ENCODE measurements at places on chromosomes 16 and 17. TPM values are rescaled to one million over a fixed set of nuclear protein-coding genes. Genes with fewer than 3 reads are reported as not detected.

- peak overlapping the region; percentile 95 for H3K27ac ChIP-seq
- H3K4me3 ChIP-seq: peak overlapping the region; percentile 92
- peaks cover 32% of the 10 kb centered on the region for H3K36me3 ChIP-seq
Measured at GRCh38 chr17:40122999-40123810, 1.4 kb downstream of the MSL1 start.

DNA sequence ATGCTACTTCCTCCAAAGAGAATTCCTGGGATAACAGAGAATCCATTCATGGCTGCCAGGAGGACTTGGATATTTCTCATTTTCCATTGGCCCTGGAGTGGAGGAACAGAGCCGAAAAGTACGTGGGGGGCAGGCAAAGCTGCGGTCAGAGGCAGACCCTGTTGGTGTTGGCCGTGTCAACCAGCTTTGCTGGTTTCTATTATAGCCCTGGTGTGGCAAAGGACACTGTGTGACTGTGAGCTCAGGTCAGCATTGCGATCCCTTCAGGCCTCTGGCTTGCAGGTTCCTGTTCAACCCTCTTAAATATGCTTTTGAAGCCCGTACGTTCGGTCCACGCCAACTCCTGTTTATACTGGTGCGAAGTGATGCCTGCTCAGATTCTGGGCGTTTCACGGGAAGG is 596.2 kb downstream of the MAF start:
- DNase-seq: no peak
- H3K27ac ChIP-seq: no peak overlapping the region
- H3K27me3 ChIP-seq: no peaks in the 10 kb centered on the region
- H3K4me3 ChIP-seq: no peak overlapping the region

DNA sequence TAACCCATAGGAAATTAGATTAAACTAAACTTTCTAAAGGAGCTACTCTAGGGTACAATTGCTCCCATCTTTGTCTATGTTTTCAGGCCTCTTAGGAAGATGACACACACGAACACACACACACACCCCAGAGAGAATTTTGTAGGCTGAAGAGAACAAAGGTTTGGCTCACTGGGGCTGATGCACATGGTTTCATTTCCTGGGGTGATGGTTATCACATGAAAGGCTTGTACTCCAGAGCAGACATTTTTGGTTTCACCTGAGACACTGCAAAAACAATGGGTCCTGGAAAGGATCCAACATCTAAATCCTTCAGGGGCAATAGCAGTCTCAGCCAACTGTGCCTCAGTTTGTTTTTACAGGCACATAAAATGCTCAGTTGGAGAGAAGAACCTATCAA is 62.8 kb downstream of the GRB7 start:
- no peaks in the 10 kb centered on the region for H3K27me3 ChIP-seq
- H3K4me1 ChIP-seq: no peaks in the 10 kb centered on the region
- H3K36me3 ChIP-seq: no peaks in the 10 kb centered on the region
- H3K4me3 ChIP-seq: no peak overlapping the region

Gene MARCHF10
- total RNA-seq: 5.1 TPM

Gene MAPT
- total RNA-seq: 5.5 TPM

Gene RTN4RL1
- total RNA-seq: 5.8 TPM

DNA sequence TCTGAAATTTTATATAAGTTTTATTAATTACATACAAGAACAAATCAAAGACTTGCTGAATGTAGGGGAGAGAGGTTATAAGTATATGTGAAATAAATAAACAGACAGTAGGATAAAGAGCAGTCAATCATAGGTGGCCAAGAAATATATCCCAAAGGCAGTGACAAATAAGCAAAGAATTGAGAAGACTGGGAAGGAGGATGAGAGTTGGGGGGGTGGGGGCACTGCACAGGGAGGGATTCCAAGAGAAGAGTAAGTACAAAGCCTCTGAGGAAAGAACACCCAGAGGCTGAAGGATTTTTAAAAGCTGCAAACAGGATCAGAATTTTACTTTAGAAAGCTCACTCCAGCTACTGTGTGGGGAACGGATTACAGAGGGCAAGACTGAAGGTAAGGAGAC is 2.8 kb downstream of the PELP1 start:
- H3K27me3 ChIP-seq: no peaks in the 10 kb centered on the region
- H3K36me3 ChIP-seq: peaks cover 15% of the 10 kb centered on the region
- no peak overlapping the region for H3K4me3 ChIP-seq
- no peak for DNase-seq
- H3K4me1 ChIP-seq: peaks cover 15% of the 10 kb centered on the region

- no peaks in the 10 kb centered on the region for H3K36me3 ChIP-seq
- H3K27ac ChIP-seq: no peak overlapping the region
- H3K27me3 ChIP-seq: no peaks in the 10 kb centered on the region
- H3K4me3 ChIP-seq: no peak overlapping the region
- H3K4me1 ChIP-seq: no peaks in the 10 kb centered on the region
Measured at GRCh38 chr17:79870540-79870939, 31.3 kb upstream of the CBX4 start.

- no peak for DNase-seq
- H3K4me1 ChIP-seq: peaks cover 24% of the 10 kb centered on the region
- H3K27ac ChIP-seq: peak overlapping the region; percentile 56
- no peaks in the 10 kb centered on the region for H3K36me3 ChIP-seq
- peaks cover 62% of the 10 kb centered on the region for H3K27me3 ChIP-seq
Measured at GRCh38 chr17:48549281-48549630, 4.3 kb upstream of the HOXB2 start.

DNA sequence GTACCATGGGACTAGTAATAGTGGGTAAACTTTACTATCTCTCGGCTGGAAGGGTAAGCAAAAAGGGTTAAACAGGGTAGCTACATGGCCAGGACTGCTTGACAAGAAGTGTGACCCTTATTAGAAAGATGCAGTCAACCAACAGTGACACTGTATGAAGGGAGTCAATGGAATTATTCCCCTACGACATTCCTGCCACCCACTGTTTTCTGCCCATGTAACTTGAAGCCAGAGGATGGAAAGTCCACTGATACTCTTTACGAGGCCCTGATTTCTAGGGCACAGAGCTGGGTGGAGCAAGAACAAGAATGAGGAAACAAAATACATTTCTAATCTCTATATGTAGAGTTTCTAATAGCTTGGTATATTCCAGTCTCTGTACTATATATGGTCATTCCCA is 1102.5 kb downstream of the CDH11 start:
- no peaks in the 10 kb centered on the region for H3K36me3 ChIP-seq
- no peaks in the 10 kb centered on the region for H3K4me1 ChIP-seq
- H3K4me3 ChIP-seq: no peak overlapping the region

GRCh38 chr16:69924041-69924775 is 26.9 kb upstream of the CLEC18A start:
- H3K27ac ChIP-seq: no peak overlapping the region
- H3K27me3 ChIP-seq: no peaks in the 10 kb centered on the region
- no peaks in the 10 kb centered on the region for H3K4me1 ChIP-seq
- H3K4me3 ChIP-seq: no peak overlapping the region

DNA sequence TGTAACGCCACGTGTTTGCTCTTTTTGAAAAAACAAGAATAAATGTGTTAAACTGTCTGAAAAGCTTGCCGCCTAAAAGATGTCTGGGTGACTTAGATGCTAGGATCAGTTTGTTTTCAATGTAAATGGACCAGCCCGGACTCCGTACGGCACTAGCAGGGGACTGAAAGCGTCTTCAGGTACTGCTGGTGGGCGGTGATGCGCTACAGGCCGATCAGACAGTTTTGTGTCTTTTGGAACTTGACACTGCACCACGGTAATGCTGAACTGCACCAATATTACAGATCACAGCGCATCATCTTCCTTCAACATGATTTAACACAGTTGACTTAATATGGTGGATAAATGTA is 727 bp upstream of the MBTPS1 start:
- H3K4me1 ChIP-seq: peaks cover 31% of the 10 kb centered on the region
- peaks cover 2% of the 10 kb centered on the region for H3K36me3 ChIP-seq
- DNase-seq: no peak
- no peaks in the 10 kb centered on the region for H3K27me3 ChIP-seq
- peak overlapping the region; percentile 95 for H3K27ac ChIP-seq

- H3K36me3 ChIP-seq: no peaks in the 10 kb centered on the region
- H3K4me1 ChIP-seq: peaks cover 10% of the 10 kb centered on the region
- no peak overlapping the region for H3K4me3 ChIP-seq
- DNase-seq: no peak
- no peak overlapping the region for H3K27ac ChIP-seq
Measured at GRCh38 chr17:1905190-1905913, 75.5 kb downstream of the RPA1 start.

DNA sequence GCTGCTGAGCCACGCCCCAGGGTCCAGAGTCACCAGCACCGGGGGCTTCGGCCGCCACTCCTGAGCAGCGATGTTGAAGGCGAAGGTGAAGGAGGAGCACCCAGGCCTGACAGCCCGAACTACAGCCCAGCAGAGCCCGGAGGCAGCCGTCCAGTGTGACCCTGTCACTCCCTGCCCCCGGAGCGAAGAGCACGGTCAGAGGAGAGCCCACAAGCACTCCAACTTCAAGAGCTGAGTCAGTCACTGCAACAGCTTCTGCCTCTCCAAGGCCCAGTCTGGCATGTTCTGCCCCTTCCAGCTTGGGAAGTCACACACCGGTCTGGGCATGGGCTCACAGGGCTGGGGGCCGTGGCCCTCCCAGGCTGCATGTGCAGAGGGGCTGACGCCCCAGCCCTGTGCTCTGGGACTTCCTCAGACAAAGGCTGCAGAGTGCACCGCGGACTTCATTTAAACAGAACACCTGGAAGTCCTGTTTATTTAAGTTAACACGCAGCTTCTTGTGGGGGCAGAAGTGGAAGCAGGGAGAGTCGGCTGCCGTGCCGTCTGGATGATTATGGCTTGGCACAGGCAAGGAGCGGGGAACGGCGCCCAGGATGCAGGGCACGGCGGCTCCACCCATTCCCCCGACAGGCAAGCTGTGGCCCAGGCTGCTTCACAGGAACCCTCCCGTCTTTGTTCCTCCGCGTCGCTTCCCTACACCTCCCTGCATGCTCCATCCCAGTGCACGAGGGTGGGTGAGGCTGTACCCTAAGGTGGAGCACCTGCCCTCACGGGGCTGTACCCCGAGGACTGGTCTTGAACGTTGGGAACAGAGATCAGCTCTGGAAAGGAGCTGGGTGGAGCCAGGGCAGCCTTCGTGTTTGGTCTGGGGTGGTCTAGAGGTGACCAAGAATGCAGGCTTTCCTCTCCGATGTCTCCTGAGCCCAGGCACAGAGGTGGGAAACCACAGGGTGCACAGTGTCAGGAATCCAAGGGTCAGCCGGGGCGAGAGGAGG is 68.9 kb upstream of the METRNL start:
- H3K4me3 ChIP-seq: no peak overlapping the region
- no peak overlapping the region for H3K27ac ChIP-seq
- H3K27me3 ChIP-seq: no peaks in the 10 kb centered on the region
- H3K36me3 ChIP-seq: no peaks in the 10 kb centered on the region
- H3K4me1 ChIP-seq: no peaks in the 10 kb centered on the region
- no peak for DNase-seq

Gene MYLK3
- total RNA-seq: 2.0 TPM

All from lower lobe of right lung (tissue), 2 donors.